Activated CD8-positive, alpha-beta memory T cell treated with anti-CD3 and anti-CD28 coated beads, Interleukin-2, amount 50 U/mL, for 48 hours (primary cell): ENCODE measurements at places on chromosomes 3 and 15.

DNA sequence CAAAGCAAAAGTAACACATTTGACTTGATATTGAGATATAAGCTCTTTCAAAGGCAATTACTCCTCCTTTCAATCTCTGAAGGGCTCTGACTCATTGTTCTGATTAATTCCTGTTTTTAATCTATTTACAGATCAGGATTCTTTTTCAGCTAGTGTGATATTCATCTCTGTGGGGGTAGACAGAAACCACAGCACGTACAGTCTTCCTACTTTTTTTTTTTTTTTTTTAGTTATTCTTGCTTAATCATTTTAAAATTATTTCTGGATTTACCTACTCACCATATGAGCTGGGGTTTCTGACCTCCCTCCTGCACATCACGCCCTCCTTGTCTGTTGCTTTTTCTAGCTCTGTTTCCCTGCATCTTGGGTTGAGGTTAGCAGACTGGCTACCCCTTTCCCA is 1.4 kb downstream of the CNTN3 start:
- no peak for DNase-seq

DNA sequence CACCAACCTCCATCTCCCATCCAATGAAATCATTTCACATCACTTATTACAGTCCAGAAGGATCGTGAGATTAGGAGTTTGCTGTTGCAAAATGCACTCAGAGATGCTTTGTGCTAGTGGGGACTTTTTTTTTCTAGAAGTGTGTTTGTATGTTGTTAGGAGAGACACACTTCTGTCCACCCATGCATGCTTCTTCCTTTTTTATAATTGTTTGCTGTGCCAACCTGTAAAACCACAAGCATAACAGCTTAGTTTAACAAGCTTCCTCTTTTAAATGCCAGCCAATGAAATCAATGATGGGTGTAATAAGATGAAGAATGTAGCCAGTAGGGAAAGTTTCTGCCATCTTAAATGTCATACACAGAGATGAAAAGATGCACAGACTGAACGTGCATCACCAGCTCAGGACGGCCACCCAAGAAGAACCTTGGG is 305.6 kb upstream of the STT3B start:
- DNase-seq, result no peak

GRCh38 chr15:61996056-61996635 is 64.1 kb downstream of the VPS13C start:
- no peak for DNase-seq

GRCh38 chr3:149532489-149533180 is 58.1 kb downstream of the TM4SF4 start:
- DNase-seq, result no peak

DNA sequence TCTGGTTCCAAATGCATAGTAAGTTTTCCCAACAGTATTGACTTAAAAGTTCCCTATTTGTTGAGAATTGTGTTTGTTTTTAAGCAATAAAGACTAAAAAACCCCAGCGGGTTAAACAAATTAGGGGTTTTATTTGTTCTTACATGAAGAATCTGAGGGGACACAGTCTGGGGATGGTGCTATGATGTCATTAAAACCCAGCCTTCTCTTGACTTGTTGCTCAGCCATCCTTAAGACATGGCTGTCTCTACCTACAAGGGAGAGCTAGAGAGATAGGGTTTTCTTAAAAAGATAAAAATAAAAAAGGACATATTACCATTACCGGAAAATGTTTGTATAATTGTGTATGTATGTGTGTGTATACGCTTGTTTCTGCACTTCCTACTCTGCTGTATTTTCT is 11.7 kb upstream of the ARL14 start:
- no peak for DNase-seq

DNA sequence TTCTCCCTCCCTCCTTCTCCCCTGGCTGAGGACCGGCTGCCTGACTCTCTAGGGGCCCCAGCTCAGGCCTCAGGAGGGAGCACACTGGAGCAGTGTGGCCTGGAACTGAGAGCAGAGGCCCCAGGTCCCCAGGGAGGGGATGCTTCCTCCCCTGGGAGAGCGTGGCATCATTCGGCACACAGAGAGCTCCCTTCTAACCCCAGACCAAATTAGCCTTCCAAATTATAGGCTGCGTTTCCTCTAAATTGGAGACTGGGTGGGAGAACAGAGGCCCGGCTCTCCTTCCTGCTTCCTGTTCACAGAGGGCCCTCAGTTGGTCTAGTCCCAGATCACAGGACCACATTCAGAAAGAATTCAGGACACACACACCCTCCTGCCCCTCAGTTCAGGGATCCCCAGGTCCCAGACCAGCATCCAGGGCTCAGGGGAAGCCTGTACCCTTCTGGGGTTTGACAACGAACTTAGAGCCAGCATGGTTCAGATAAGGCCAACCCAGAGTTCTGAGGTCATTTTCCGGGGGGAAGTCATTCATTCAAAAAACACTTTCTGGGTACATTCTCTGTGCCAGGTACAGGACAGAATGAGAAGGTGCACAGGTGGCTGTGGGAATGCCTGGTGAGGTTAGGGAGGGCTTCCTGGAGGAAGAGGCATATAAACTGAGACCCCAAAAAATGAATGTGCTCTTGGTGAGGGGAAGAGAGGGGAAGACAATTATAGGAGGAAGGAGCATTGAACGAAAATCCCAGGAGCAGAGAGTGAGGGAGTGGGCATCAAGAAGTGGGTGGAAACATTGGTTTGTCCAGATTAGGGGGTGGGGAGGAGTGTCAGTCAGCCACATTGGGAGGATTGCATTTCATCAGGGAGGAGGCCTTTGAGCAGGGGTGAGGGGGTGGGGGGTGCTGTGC is 28.4 kb upstream of the RPL29 start:
- no peak for DNase-seq

DNA sequence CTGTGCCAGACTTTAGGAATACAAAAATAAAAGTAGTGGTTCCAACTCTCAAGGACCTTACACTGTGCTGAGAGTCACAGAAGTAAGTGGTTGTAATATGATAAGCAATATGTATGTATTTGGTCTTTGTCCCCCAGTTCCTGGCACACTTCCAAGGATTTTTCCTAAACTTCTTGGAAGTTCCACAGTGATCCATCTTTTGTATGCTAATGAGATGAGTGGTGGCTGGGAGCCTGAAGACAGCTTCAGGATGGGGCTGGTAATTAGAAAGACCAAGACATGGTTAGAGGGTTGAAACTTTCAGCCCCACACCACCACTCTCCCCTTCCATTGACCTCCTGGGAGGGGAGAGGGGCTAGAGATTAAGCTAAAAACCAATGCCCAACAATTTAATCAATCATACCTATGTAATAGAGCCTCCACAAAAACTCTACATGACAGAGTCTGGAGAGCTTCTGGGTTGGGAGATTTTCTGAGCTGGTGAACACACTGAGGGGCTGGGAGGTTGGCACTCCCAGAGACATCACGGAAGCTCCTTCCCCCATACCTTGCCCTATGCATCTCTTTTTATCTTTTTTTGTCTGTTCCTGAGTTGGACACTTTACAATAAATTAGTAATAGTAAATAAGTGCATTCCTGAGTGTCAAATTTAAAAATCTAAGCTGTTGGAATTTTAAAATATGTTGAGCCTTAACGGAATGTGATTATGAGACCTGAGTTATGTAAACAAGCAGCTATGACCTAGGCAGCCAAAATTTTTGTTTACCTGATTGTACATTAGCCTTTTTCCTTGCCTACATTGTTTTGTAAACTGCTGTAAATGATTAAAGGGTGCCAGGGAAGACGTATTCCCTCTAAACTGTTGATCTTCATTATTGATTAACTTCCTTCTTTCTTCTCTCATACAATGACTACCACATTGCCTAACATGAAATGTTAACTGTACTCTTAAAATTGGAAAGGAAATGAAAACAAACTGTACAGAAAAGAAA is 24.3 kb downstream of the CD200R1L start:
- no peak for DNase-seq

GRCh38 chr15:82613747-82614146 is 33.4 kb downstream of the CPEB1 start:
- no peak for DNase-seq
